ENCODE measurements at places on chromosomes 3 and 15.

GRCh38 chr3:105343991-105344390 is 22.7 kb upstream of the ALCAM start:
- DNase-seq, result no peak

DNA sequence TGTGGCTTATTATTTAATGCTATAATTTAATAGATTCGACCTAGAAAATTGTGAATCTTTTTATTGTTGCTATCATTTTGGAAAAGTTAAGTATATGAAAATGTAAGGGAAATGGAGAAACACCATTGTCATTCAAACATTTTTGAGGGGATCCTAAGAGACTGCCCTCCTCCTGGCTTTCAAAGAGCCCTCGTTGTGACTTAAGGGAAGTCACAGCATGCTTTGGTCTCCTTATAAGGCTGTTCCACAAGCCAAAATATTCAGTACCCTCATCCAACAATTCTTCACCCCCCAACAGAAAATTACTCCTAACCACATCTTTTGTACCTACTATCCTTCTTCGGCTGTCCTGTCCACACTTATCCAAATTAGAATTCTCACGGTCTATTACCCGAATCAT is 140.2 kb downstream of the GBE1 start:
- no peak for DNase-seq

DNA sequence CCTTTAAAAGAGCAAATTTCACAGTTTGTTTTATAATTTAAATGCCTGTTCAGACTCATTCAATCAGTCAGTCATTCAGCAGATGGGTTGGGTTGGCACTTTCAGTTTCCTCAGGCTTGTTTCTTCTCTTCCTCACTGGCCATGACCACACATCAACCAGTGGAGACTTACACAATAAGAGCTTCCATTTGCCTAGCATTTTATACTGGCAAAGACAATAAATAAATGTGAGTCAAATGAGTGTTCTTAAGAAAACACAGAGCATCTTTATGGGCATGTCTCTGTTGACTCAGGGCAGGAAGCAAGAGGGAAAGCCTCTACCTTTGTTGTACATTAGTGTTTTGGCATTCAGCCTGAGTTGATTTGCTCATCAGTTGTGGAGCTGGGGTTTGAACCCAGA is 122.6 kb downstream of the EPHB1 start:
- DNase-seq, result no peak

- no peak for DNase-seq
Observed at GRCh38 chr3:54530944-54531343, 396.9 kb downstream of the LRTM1 start.

DNA sequence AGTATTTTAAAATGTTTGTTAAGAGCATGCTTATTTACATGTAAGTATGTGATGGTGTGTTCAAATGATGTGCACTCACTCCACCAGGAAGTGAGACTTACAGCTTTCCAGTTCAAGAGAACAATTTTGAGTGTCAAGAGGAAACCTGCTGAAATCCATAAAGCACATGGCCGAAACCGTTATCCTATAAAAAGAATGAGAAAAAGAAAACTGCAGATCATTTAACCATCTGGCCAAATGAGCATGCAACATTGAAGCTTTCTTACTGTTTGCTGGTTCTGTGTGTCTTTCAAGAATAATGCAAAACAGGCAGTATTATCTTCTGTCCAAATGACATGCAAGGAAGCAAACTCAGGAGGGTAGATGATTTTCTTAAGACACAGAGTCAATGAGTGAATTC is 26.3 kb downstream of the GABRR3 start:
- no peak for DNase-seq

GRCh38 chr3:169541528-169541927 is 122.0 kb downstream of the MECOM start:
- no peak for DNase-seq

DNA sequence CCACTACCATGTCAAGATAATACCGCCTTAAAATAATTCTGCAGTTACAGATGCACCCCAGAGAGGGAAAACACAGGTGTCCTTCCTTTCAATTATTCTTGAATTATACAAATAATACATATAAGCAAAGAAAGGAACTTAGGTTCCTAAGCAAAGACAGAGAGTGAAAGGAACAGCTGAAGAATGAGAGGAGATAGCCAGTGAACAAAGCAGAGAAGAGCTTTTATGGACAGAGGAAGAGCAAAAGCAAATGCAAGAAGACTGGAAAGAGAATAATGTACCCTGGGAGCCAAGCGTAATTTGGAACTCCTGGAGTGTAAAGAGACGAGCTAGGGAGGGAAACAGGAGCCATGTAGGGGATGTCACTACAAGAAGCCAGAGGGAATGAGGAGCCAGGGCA is 21.7 kb downstream of the GPR176 start:
- DNase-seq, result no peak

GRCh38 chr15:79535536-79535935 is 103.4 kb downstream of the MINAR1 start:
- no peak for DNase-seq

DNA sequence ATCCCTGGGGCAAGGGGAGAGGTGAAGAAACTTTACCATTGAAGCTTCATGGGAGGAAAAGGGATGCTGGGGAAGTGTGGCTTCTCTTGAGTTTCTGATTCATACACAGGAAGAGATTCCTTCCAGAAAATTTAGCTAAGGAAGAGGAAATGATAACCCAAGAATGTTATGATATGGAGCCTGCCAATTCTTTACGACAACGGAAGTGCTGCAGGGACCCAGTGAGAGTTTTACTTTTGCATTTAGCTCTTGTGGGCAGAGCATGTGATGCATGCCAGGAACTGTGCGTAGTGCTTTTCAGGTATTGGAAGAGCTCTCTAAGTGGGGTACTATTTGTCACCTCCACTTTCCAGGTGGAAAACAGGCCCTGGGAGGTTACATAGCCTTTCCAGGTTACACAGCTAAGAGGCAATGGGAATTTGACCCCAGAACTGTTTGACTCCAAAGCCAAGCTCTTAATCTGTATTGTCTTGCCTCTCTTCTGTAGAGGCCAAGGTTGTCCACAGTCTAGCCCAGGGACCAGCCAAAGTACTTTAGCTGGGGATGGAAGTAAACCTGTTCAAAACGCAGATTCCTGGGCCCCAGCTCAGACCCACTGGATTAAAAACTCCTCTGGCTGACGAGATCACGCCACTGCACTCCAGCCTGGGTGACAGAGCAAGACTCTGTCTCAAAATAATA is 23.0 kb downstream of the CMTM7 start:
- DNase-seq, result no peak

- no peak for DNase-seq
Observed at GRCh38 chr15:84889991-84890669, 5.7 kb downstream of the SLC28A1 start.

- DNase-seq, result no peak
Observed at GRCh38 chr3:45904931-45905330, 18.6 kb downstream of the CCR9 start.

- DNase-seq, result no peak
Observed at GRCh38 chr15:75702436-75702835, 10.2 kb downstream of the CSPG4 start.
